CD4-positive, alpha-beta T cell treated with Interleukin-4 for 1 hour (primary cell): ENCODE measurements at places on chromosomes 12 and 14.
A peak's percentile ranks its signal among the peaks of the same experiment; 100 is the strongest.

DNA sequence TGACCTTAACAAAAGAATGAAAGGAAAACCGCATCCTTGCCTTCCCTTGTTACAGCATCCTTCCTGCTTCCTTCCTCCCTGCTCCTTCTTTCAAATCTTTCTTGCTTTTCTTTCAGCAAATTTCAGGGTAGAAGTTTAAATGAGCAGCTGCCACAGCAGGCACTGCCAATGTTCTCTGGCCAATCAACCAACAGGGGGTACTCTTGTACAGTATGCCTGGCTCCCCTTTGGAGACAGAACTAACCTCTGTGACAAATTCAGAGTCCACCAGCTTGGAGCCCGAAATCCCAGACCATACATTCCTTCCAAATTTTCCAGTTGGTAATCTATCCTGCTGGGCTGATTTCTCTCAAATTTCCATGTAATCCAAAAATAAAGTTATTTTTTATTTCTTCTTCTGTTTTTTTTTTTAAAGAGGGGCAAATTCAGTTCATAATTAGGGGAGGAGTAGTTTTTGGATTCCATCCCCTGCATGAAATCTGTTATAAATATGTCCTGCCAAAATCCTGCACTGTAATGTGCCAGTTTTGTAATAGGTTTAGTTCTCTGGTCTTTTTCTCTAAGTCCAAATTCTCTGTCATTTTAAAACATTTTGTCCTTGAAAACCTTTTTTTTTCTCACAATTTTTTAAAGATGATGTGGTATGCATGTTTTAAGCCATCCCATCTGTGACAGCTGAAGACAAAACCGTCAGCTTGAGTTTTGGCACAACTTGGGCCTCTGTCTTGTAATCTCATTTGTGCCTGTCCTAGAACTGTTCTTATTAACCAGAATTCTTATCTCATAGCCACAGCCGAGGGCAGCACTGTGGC, 610.0 kb upstream of the LMO3 start:
- no peak for DNase-seq

DNA sequence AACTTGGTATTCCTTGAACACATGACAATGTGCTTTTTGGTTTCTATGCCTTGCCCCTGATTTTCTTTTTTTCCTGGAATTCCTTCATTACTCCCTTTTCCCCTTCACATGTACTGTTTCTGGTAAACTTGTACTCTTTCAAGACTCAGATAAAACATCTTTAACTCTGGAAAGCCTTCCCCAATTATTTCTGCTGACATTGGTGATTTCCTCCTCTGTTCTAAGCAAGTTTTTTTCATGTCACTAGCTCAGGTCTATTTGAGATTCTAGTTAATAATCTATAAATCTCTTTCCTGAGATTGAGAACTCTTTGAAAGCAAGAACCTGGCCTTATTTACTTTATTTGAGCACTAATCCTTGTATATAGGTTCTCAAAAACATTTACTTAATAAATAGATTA, 24.0 kb upstream of the PTPRQ start:
- no peak for DNase-seq

- DNase-seq, result peak; percentile 84
Measured at GRCh38 chr12:47276621-47277309, 197.0 kb upstream of the AMIGO2 start.

DNA sequence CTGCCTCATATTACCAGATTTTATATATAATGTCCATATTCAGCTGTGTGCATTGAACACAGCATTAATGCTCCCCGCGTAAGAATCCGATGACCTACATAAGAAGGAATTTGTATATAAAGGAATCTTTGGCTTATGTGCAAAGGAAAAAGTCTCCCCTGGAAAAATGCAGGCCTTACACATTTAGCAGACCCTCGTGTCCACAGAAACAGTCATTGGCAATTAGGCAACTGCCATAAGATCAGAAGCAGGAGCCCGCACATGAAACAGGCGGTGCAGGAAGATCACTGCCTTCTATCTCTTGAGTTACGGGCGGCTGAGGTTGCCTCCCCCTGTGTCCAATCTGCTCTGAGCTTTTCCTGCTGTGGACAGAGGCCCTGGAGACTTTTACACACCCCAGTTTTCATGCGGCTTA, 63.2 kb upstream of the RFX4 start:
- DNase-seq, result no peak

- DNase-seq, result no peak
Measured at GRCh38 chr14:34453226-34453625, 8.8 kb downstream of the SPTSSA start.

DNA sequence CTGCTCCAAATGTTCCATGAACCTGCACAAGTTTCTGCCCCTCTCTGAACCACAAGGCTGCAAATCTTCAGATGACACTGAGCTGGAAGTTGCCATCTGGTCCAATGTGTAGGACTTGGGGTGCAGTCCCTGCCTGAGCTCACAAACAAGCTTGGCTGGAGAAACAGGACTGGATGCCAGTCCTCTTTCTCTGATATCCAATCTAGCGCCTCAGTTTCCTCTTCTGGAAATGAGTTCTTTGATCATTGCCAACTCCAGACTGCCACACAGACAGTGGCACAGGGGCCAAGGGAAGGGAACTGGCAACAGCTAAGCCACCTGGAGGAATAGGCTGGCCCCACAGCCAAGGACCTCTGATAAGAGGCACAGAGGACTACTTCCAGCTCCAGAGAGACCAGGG, 15.5 kb downstream of the CMKLR1 start:
- no peak for DNase-seq

- DNase-seq, result no peak
Measured at GRCh38 chr14:33561488-33562175, 389.2 kb downstream of the EGLN3 start.

- DNase-seq, result no peak
Measured at GRCh38 chr12:110923692-110924334, 3.4 kb upstream of the MYL2 start.

DNA sequence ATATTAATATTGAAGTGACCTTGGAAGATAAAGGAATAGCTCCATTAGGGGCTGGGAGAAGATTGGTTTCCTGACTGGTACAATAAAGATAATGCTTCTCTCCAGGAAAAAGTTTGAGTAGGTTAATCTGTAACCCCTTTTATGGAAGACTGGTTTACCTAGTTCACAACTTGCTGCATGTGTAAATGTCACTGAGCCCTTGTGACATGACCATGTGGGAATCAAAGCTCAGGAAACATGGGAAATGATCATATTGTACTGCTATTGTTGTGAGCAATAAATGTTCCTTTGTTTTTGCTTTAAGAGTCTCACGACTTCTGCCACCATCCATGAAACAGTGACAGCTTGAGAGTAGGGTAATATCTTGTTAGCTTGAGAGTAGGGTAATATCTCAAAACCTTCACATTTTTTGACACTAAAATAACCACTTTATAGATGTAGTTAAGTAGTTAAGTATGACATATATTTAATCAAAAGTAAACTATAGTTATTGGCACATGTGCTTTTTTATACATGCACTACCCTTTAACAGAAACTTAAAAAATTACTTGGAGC, 1338.6 kb downstream of the FSCB start:
- DNase-seq, result no peak

DNA sequence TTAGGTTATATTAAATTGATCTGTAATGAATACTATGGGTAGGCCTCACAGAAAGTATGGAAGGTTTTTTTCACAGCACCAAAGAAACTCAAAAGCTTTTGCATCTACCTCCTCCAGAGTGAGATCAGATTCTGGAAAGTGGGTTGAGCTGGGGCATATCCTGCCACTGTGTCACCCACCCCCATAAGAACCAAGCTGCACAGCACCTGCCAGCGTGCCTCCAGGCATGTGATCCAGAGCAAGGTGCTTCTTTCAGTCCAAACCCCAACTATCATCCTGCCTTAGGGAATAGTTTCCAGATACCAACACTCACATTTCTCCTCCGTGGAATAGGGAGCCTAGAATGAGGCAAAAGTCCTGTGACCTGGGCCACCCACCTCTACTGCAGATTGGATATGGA, 42.6 kb upstream of the PRB2 start:
- DNase-seq, result no peak

DNA sequence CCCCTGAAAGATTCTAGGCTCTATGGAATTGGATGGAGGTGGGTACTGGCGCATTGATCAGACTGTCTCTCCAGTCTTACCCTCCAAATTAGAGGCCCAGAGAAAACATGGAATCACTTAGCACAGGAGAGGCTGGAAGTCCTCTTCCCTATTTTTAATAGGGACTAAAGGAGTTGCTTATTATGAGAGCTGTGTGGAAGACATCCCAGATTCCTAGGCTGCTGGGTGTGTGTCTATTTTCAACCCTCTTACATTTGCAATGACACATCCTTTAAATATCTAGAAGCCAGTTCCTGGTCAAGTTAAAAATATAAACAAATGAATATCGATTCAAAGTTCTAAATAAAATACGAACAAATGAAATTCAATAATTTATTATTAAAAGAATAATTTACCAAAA, 58.3 kb upstream of the ARID2 start:
- DNase-seq, result no peak

GRCh38 chr14:92698393-92698792, 50.0 kb downstream of the LGMN start:
- DNase-seq, result no peak

- DNase-seq, result no peak
Measured at GRCh38 chr12:81015510-81015909, 62.4 kb upstream of the ACSS3 start.

DNA sequence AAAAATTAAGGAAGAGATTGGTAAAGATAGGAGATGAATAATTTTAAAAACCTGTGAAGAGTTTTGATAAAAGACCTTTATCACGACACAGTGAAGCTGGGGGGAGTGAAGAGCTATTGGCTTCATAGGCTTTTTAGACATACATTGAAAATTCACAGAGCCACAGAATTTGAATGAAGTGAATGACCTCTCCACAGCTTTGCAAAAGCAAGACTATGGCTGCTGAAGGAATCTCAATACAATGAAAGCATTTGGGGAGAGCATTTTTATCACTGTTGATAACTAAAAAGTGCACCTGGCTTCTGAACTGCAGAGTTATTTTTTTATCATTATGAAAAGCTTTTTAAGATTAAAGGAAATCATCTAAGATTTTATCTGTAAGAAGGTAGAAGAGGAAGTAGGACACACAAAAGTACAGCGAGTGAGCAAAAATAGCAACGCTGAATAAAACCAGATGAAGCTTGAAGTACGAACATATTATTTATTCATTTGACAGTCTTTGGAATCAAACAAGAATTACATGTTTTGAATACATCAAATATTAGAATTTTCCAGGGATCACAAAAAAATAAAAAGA, 317.5 kb downstream of the KCNC2 start:
- no peak for DNase-seq

- DNase-seq, result no peak
Measured at GRCh38 chr14:23436327-23437132, 1.1 kb upstream of the MYH7 start.

DNA sequence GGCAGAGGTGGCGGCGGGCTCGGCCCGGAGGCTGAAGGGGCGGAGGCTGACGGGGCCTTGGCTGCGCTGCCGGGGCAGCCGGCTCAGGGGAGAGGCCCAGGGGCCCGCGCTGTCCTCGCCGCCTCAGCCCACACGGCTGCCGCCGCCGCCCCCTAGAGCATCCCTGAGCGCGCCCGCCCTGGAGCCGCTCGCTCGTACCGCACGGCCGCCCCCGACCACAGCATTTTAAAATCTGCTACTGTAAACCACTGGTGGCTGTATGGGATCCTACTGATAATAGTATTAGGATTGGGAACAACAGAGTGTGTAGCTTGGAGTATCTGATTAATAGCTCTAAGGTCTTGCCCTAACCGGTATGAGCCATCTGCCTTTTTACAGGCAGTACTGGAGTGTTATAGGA, 22.2 kb upstream of the EDDM3A start:
- no peak for DNase-seq

DNA sequence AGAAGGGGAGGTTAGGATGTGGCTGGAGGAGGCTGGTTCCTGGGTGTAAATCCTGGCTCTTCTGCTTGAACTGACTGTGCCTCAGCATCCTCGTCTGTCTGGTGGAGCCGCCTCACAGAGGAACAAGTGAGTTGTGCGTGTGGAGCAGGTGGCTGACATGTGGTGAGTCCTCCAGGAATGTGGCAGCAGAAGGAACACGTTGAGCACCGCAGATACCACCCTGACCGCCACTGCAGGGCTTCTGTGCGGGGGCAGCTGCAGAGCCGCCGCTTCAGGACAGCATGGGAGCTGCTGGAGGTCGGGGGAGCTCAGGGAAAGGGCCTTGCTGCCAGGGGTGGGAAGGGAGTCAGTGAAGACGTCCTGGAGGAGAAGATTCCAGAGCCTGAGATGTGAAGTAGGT, 48.9 kb downstream of the TRAF3 start:
- DNase-seq, result no peak

GRCh38 chr14:92217936-92218335, 96.2 kb downstream of the CPSF2 start:
- DNase-seq, result no peak

GRCh38 chr12:4114986-4115385, 158.6 kb upstream of the CCND2 start:
- DNase-seq, result no peak

DNA sequence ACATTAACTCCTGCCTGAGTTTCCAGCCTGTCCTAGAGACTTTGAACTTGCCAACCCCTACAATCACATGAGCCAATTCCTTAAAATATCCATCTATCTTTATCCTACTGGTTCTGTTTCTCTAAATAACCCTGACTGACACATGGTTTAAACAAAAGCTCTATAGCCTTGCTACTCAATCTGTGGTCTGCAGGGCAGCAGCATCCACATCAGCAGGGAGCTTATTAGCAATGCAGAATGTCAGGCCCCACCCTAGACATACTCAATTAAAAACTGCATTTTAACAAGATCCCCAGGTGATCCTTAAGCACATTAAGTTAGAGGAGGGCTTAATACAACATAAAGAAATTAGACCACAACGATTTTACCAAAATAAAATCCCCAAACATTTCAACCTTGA, 108.3 kb upstream of the CPSF6 start:
- no peak for DNase-seq
